Vagina (tissue), 2 donors: ENCODE measurements at places on chromosomes 4 and X. TPM values are rescaled to one million over a fixed set of nuclear protein-coding genes. Genes with fewer than 3 reads are reported as not detected.
A peak's percentile ranks its signal among the peaks of the same experiment; 100 is the strongest.

- H3K36me3 ChIP-seq, result no peaks in the 10 kb centered on the region
- H3K4me1 ChIP-seq, result peaks cover 7% of the 10 kb centered on the region
- H3K27ac ChIP-seq, result no peak overlapping the region
- DNase-seq, result no peak
- H3K27me3 ChIP-seq, result no peaks in the 10 kb centered on the region
Measured at GRCh38 chr4:182246401-182247205, 3.4 kb downstream of the TENM3 start.

DNA sequence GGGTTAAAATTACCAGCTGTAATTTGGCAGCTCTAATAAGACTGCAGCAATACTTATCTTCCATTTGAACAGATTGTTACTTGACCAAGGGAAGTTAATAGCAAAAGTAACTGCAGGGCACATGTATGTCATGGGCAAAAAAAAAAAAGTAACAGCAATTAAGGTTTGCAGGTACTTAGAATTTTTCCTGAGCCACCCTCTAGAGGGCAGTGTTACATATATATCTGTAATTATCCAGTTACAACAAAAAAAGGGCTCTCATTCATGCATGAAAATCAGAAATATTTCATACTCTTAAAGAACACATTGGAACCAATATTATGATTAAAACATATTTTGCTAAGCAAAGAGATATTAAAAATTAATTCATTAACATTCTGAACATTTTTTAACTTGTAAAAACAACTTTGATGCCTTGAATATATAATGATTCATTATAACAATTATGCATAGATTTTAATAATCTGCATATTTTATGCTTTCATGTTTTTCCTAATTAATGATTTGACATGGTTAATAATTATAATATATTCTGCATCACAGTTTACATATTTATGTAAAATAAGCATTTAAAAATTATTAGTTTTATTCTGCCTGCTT is 25.1 kb downstream of the XIAP start:
- no peaks in the 10 kb centered on the region for H3K27me3 ChIP-seq
- no peak for DNase-seq
- no peak overlapping the region for H3K27ac ChIP-seq
- H3K4me1 ChIP-seq, result no peaks in the 10 kb centered on the region
- H3K4me3 ChIP-seq, result no peak overlapping the region
- no peaks in the 10 kb centered on the region for H3K36me3 ChIP-seq

DNA sequence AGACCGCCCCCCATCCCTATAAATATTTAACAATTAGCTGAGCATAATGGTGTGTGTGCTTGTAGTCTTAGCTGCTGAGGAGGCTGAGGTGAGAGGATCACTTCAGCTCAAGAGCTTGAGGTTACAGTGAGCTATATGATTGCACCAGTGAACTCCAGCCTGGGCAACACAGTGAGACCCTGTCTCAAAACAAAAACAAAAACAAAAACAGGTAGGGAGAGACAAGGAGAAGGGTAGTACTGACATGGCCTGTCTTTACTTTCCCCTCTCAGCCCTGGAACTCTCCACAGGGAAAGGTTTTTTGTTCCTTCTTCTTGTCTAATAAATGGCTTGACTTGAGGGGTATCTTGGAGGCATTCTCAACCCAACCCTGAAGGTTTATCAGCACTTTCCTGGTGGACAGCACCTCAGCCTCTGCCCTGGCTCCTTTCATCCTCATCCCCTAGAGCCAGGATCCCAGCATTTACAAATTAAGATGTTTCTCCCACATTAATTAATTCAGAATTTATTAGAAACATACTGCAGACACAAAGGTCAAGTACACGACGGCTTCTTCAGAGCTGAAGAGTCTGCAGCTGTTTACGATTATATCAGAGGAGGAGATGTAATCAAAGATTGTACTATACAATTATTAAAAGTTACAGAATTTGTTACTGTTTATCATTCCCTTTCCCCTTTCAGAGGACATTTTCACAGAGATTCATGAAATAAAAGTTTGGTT is 131.8 kb downstream of the AFF1 start:
- H3K4me1 ChIP-seq, result peaks cover 61% of the 10 kb centered on the region
- DNase-seq, result no peak
- H3K27me3 ChIP-seq, result no peaks in the 10 kb centered on the region
- no peaks in the 10 kb centered on the region for H3K36me3 ChIP-seq

DNA sequence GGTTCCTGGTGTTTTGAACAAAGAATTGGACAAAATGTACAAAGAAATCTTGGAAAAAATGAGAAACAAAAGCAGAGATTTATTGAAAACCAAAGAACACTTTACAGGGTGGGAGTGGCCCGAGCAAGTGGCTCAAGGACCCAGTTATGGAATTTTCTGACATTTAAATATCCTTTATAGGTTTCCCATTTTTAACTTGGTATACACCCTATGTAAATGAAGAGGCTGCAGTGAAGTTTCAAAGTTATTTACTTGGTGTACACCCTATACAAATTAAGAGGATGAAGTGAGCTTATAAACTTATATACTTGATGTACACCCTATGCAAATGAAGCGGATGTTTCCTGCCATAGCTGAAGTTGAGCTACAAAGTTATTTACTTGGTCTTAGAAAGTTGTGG is 4.7 kb downstream of the NLRP2B start:
- no peak overlapping the region for H3K4me3 ChIP-seq
- DNase-seq, result no peak
- H3K27ac ChIP-seq, result no peak overlapping the region
- H3K36me3 ChIP-seq, result no peaks in the 10 kb centered on the region

- H3K27ac ChIP-seq, result no peak overlapping the region
- no peak overlapping the region for H3K4me3 ChIP-seq
- no peaks in the 10 kb centered on the region for H3K27me3 ChIP-seq
- H3K4me1 ChIP-seq, result no peaks in the 10 kb centered on the region
- no peaks in the 10 kb centered on the region for H3K36me3 ChIP-seq
Measured at GRCh38 chr4:165433529-165433928, 54.7 kb downstream of the CPE start.

GRCh38 chr4:94302191-94302590 is 40.4 kb downstream of the HPGDS start:
- no peak overlapping the region for H3K27ac ChIP-seq
- H3K36me3 ChIP-seq, result no peaks in the 10 kb centered on the region
- H3K27me3 ChIP-seq, result no peaks in the 10 kb centered on the region
- no peaks in the 10 kb centered on the region for H3K4me1 ChIP-seq
- no peak for DNase-seq

GRCh38 chrX:10051866-10052480 is 84.8 kb downstream of the CLDN34 start:
- no peak for DNase-seq
- H3K36me3 ChIP-seq, result no peaks in the 10 kb centered on the region
- H3K27ac ChIP-seq, result no peak overlapping the region
- H3K4me1 ChIP-seq, result peaks cover 31% of the 10 kb centered on the region
- no peak overlapping the region for H3K4me3 ChIP-seq

GRCh38 chrX:111365770-111366325 is 46.1 kb downstream of the DCX start:
- H3K36me3 ChIP-seq, result no peaks in the 10 kb centered on the region
- no peaks in the 10 kb centered on the region for H3K4me1 ChIP-seq
- no peak for DNase-seq

DNA sequence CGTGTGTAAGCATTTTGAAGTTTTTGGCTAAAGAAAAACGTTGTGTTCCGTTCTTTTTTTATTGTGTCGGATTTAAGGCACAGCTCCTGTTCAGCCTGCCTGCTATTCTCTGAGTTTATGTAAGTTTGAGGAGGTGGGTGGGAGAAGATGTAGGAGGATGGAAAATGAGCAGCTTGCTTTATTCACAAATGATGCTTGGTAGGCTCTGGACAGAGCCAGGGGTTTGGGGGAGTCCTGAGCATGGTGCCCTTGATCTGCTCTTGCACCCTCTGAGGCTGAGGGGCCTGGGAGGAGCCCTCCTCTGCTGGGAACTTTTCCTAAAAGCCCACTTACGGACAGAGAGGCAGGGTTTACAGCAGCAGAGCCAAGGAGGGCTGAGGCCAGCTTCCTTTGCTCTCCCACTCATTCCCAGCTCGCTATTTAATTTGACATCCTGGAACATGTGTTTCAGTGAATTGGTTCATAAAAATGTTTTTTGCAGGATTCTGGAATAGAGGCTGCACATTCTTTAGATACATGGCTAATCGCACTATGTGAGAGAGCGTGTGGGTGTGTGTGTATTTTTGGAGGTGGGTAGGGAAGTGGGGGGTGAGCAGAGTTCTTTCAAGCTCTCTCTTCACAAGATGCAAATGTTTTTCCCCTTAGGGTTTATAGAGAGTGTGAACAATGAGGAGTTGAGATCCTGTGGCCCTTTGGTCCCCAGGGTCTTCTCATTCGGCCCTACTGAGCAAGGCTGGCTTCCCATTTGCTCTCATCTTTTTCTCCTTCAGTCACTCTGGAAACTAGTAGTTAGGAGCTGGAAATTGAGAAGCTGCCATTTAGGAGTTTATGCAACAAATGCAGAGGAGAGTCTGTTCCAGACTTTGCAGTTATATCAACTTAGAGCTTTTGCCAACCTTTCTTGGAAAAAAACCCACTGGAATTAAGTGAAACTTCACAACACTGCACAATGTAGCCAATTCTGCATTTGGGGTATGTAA is 32.1 kb downstream of the TMEM131L start:
- H3K4me3 ChIP-seq, result no peak overlapping the region
- H3K27ac ChIP-seq, result peak overlapping the region; percentile 37
- H3K36me3 ChIP-seq, result no peaks in the 10 kb centered on the region

GRCh38 chr4:169384779-169385178 is 114.0 kb upstream of the SH3RF1 start:
- no peak overlapping the region for H3K27ac ChIP-seq
- H3K36me3 ChIP-seq, result no peaks in the 10 kb centered on the region
- H3K27me3 ChIP-seq, result no peaks in the 10 kb centered on the region

Gene SLC7A11
- total RNA-seq, result 1.5 TPM

Gene FAM50A
- 33.6 TPM for total RNA-seq

Gene PLK4
- 6.6 TPM for total RNA-seq

Gene SSX2B
- total RNA-seq, result not detected

Gene RS1
- total RNA-seq, result not detected

Gene SPANXA1
- not detected for total RNA-seq

Gene MAGEA1
- total RNA-seq, result not detected

Gene C1QTNF7
- total RNA-seq, result 12.0 TPM

Gene NELFA
- 19.6 TPM for total RNA-seq
